ENCODE measurements at places on chromosomes 5 and 9.

DNA sequence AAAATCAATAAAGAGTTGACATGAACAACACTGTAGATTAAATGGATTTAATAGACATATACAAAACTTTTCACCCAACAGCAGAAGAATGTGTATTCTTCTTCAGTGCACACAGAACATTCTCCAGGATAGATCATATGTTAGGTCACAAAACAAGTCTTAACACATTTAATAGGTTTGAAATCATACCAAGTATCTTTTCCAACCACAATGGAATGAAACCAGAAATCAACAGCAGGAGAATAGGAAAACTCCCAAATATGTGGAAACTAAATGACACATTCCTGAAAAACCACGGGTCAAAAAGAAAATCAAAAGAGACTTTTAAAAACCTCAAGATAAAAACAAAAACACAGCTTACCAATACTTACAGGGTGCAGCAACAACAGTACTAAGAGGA, 790.1 kb upstream of the ZNF608 start:
- DNase-seq, result peak; percentile 63

GRCh38 chr9:128392302-128393144, 21.3 kb downstream of the URM1 start:
- no peak for DNase-seq

- no peak for DNase-seq
These were observed 14.5 kb downstream of the CXXC5 start for GRCh38 chr5:139662617-139663016.

DNA sequence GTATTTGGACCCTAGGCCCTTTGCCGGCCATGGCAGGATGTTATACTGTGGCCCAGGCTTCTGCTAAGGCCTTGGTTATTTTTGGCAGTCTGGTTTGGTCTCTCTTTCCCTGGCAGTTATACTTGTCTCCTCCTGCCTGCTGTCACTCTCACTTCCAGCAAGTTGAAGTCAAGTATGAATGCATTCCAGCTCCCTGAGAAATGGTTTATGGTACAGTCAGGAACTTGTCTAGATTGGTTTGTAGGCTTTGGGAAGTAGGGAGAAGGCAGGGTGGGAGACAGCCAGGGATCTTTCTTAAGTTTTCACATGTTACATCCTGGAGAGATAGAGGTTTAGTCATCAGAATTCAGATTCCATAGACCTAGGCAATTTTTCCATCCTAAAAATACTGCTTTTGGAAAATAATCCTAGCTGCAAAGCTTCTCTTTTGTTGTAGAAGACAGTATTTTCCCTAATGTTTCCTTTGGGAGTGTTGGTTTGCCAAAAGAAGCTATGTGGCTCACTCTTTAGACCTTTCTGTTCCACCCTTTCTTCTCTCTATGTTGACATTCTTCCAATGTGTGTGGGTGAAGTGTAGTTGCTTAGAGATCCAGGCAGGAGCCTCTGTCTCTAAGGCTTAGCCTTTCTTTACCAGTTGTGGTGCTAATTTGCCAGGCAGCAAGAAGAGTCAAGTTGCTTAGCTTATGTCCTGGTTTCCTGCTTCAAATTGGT, 2.5 kb upstream of the KDM3B start:
- DNase-seq, result no peak

DNA sequence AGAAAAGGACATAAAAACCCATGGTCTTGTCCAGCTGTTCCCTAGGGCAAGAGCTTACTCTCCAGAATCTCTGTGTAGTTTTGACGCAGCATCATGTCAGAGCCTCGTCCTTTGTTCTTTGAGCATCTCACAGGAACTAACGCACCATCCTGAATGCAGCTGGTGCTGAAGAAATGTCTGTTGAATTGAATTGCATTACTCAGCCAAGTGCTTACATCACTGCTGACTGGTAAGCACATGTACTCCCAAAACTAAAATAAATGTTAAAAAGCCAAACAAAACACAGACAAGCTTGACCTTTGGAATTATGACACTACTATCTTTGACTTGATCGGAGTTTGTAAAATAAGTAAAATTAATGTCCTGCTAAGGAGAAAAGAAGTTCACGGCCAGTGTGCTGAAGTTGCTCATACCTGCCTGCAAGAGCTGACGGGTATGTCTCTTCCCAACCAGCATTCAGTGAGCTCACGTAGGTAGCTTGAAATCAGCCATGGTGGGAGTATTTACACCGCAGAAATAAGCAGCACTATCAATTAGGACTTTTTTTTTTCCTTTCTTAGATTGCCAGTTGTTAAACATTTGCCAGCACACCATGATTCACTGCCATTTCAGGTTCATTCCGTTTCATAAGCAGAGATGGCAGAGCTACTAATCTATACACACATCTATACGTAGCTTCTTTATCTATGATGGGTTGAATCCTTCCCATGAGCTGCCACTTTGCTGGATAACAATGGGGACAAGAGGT, 310.6 kb upstream of the MSX2 start:
- DNase-seq, result peak; percentile 4

- peak; percentile 38 for DNase-seq
These were observed 21.3 kb downstream of the NR6A1 start for GRCh38 chr9:124749781-124750180.

DNA sequence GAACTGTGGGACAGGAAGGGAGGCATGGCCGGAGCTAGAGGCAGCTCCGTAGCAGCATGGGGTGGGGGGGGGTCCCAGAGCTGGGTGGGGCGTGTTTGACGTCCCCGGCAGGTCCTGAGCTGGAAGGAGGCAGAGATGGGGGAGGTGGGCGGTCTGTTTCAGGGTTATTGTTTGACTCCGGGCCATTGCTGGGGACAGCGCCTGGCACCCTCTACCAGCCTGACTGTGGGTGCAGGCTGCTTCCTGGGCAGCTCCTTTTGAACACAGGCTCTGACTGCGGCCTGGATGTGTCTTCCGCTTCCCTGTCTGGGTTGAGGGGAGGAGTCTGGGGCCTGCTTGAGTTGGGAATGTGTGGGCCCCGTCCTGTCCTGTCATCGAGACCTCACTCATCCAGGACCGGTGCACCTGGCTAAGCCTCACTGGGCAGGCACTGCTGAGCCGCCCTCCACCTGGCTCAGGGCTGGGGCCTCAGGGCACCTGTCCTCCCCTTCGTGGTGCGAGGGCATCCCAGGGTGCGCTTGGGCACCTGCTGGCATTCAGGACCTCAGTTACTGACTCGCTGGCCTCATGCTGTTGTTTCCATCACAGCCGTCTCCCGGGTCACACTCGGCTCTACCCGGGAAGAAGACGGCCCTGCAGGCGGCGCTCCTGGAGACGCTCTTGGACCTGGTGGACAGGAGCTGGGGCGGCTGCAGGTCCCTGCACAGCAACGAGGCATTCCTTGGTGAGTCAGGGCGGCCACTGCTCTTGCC, 26.5 kb downstream of the CEP72 start:
- DNase-seq, result no peak

- DNase-seq, result no peak
These were observed 33.2 kb downstream of the NEK6 start for GRCh38 chr9:124290743-124291554.

- DNase-seq, result peak; percentile 31
These were observed 56.0 kb upstream of the TPD52L3 start for GRCh38 chr9:6272229-6272598.

All from astrocyte of the spinal cord (primary cell).